ENCODE measurements at places on chromosomes 7 and 10. TPM values are rescaled to one million over a fixed set of nuclear protein-coding genes. Genes with fewer than 3 reads are reported as not detected.

The LRRC18 gene
- 0.22 TPM for polyA plus RNA-seq

The SRGN gene
- polyA plus RNA-seq: 67.3 TPM

The ZNF239 gene
- polyA plus RNA-seq: 2.3 TPM

The WDR86 gene
- polyA plus RNA-seq: 0.77 TPM

The STEAP1B gene
- polyA plus RNA-seq: 0.44 TPM

The PPP1R3A gene
- polyA plus RNA-seq: 0.02 TPM

All from ovary (tissue), 10 donors.